ENCODE measurements at places on chromosomes 4 and X.
A peak's percentile ranks its signal among the peaks of the same experiment; 100 is the strongest.

DNA sequence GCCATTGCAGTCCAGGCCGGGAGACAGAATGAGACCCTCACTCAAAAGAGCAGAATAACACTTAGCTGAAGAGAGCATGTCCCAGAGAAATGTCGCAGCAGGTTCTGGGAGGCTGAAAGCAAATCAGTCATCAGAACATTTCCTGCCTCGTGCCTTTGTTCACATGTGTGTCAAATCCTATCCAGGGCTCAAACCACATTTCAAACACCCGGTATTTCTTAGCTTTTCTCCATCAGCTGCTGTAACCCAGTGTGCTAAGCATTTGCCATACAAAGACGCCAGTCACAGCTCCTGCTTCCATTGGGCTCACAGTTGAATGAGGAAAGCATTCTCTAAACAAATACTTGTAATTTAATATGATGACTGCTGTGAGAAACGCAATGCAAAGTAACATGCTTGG lies 6.0 kb downstream of the PALLD start:
- DNase-seq = no peak

GRCh38 chr4:40940756-40941155 lies 191.0 kb downstream of the NSUN7 start:
- no peak for DNase-seq

DNA sequence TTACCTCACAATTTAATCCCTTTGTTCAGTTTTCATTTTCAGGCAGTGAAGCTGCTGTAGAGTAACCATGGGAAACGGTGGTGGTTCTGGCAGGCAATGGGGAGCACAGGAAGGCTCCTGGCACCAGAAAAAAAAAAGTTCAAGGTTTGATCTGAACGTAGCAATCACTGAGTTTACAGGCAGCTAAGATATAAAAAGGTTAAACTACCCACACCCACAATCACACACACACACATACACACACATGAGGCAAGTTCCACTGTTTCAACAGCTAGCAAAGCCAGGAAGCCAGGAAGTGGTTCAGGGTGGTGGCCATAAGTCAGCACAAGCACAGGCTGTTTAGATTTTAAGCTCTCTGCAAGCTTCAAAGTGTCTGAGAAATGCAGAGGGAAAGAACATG lies at the start of gene SULT1B1:
Gene SULT1B1 (minus strand): TSS at position 166 of the 400 bp plus-strand sequence. CDS start 5,403 bp downstream, outside the sequence.
- peak; percentile 65 for DNase-seq

DNA sequence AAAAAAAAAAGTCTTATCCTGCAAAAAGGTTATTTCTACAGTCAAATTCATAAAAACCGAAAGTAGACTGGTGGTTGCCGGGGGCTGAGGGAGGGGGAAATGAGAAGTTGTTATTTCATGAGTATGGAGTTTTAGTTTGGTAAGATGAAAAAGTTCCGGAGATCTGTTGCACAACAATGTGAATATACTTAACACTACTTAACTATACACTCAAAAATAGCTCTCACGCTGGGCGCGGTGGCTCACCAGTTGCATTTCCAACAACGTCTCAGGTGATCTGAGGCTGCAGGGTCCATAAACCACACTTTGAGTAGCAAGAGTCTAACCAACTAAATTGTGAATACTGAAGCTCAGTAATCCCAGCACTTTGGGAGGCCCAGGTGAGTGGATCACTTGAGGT lies 52.4 kb downstream of the ANOS1 start:
- no peak for DNase-seq

Data from activated effector memory CD4-positive, alpha-beta T cell treated with anti-CD3 and anti-CD28 coated beads, Interleukin-2, amount 50 U/mL, for 16 hours (primary cell).